Anterior cingulate cortex (tissue), 58 donors: ENCODE measurements at places on chromosomes 11 and 22.

DNA sequence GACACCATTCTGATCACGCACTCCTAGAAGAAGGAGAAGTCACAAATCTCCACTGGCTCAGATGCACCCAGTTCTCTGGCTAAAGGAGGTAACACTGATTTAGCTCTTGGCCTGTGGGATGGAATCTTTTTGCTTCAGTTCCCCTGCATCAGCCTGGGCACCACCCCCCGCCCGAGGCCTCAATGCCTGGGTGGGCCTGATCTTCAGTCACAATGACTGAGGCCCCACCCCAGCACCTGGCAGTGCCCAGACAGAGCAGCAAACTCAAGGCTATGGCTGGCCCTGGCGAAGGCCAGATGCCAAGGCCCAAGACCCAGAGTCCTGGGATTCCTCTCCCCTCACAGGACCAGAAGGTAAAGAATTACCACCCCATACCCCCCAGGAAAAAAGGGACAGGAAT lies 5.0 kb downstream of the CYB561A3 start:
- no peak for DNase-seq

DNA sequence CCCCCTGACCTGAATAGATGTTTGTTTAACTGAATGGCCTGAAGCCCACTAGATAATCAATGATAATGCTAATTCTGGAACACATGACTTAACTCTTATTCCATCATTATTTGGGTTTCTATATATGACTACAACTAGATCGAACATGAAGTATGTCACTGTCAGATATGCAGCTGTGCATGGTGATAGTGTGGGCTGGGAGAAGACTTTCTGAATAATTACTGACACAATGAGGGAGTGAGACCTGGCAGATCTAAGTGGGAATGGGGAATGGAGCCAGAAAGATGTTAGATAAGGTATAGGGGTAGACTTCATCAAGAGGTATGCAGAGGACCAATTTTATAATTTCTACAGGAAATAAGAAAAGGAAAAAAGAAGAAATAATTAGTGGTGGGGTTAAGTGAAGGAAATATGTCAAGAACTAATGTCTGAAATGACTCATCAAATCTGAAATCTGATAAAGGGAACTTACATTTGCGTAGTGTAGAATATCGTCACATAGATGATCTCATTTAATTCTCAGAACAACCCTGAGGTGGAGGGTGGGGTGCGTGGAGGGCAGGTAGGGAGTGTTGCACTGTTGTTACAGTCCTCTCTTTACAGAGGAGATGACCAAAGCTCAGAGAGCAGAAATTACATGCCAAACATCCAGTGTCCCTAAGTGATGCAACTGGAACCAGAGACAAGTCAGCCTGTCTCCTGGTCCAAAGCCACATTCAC lies 68.2 kb upstream of the EED start:
- DNase-seq = no peak

GRCh38 chr11:30914143-30914762 lies 328.1 kb upstream of the MPPED2 start:
- DNase-seq = peak; percentile 72

GRCh38 chr11:125147280-125147679 lies 17.3 kb upstream of the PKNOX2 start:
- DNase-seq = no peak

- no peak for DNase-seq
These were observed 379 bp upstream of the RAB38 start for GRCh38 chr11:88175569-88176075.

DNA sequence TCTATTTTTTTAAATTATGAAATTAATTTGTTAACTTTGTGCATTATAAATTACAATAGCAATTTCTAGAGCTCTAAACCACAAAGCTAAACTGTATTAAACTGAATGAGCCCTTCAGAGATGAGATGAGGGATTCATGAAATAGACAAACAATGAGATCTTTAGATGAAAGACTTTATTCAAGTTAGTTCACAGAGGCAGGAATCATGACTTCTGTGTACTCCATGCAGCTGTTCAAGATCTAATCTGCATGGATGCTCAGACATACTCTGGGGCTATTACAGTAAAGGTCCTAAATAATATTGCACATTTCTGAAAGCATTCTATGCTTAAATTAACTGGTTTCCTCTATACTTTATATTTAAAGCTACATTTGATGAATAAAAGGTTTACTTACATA lies 122.7 kb downstream of the FCHSD2 start:
- no peak for DNase-seq

- DNase-seq = no peak
These were observed 31.7 kb upstream of the APLP2 start for GRCh38 chr11:130037881-130038585.

DNA sequence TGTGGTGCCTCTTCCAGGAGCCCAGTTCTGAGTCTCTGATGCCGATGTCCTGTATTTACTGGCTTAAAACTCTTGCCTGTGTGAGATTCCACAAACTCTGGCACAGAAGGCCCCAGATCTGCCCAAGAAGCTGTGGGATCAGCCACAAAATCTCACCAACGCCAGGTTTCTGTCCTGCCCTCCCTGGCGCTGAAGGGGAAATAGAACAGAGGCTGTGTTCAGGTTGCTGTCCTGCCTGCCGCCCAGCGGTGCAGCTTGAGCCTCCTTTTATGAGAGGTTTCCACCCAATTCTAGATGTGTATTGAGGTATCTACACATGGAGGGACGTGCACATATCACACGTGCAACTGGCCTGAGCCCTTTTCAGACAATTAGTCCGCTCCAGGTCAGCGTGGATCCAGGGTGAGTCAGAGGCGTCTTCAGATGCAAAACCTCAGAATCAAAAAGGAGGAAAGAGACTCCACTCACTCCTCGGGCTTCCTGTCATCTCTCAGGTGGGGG lies 2.2 kb downstream of the TMEM80 start:
- DNase-seq = no peak

- no peak for DNase-seq
These were observed 160.4 kb downstream of the BRD1 start for GRCh38 chr22:49667236-49667635.

DNA sequence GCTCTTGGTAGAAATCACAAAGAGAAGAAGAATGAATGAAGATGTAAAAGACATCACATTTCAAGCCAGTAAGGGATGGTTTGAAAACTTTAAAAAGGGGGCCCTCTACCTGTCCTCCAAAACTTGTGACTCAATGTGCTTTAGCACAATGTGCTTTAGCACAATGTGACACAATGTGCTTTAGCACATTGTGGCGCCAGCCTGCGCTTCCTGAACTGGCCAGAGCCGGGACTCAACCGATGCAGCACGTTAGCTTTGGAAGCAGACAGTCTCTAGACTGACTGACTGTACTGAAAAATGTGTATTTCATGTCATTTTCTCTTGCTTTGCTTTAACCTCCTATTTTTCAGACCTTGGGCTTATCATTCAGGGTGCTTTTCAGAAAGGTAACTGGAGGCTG lies 63.5 kb downstream of the FAM83F start:
- no peak for DNase-seq

GRCh38 chr11:18927550-18928322 lies 11.5 kb downstream of the MRGPRX1 start:
- DNase-seq = no peak

DNA sequence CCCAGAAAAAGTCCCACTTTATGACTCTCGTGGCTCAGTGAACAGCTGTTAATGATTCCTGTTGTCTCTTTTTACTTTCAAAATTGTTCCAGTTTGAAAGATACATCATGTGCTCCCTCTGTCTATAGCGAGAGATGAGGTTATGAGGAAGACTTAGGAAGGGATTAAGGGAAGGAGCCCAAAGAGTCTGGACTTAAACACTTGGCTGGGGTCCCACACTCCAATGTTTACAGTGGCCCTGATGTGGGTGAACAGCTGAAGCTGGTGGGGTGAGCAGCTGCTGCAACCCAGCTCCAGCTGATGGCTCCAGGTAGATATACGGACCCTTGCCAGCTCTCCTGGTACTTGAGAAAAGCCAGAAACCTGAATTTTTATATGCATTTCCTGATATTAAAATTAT lies 84.5 kb upstream of the PLET1 start:
- no peak for DNase-seq

GRCh38 chr11:42021911-42022310 lies 562.5 kb upstream of the LRRC4C start:
- DNase-seq = no peak

DNA sequence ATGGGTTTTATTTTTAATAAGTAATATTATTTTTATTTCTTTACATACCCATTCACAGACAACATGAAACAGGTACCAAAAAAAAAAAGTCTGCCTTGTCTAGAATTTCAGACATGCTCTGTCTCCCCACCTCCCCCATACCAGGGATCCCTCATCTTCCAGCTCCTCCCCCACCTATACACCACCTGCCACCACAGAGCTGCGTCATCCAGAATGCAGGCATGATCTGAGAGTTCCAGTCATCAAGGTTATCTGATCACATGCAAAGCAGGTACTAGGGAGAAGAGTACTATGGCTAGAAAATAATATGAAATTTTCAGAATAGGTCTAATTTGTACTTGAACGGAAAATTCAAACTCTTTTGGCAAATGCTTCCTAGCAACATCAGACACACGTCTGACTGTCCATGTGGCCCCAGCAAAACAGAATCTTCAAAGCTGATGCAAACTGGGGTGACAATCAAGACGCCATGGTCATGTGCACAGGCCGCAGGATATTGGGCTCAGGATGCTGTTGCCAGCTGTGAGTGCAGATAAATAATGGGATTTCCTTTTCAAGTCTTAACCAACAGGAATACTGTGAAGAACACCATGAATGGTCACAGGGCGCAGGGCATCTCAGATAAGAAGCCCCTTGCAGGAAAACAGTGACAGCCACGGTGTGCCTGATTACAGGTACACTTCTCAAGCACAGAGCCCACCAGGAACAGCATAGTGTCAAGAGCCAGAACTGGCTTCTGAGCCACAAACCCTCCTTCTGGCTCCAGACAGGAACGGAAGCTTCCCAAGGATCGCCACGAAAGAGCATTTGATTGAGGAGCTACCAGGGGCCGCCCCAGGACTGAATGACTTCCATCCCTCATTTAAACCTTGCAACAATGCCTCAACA lies 169.5 kb downstream of the EFCAB6 start:
- no peak for DNase-seq

DNA sequence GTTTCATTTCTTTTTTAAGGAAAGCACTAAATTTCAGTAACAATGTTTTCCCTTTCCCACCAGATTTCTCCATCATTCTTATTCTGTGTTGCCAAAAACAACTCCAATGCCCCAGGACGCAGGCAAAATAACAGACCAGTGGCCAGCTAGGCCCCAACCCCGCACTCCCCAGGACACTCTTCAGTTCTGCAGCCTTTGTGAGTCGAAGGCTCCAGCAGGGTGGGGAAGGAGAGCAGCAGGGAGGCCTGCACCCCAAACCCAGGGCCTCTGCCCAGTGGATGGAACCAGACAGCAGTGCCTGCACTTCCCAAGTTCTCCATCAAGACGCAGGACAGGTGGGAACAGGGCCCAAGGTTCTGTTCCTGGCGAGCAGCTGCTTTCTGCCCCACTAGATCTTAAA lies 34.4 kb downstream of the PPP2R1B start:
- DNase-seq = no peak

DNA sequence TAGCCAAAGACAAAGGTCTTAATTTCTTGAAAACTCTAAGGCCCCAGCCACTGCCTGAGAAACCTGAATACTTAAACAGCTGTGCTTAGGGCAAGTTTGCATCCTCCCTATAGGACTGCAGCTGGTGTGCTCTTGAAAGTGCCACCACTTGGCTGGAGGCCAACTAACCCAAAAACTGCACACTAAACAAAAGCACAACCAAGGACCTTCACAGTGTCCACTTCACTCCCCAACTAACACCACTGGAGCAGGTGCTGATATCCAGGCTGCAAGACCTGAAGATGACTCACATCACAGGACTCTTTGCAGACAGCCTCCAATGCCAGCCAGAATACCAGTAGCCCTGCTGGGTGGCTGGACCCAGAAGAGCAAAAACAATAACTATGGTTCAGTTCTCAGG lies 357.7 kb upstream of the ARHGAP42 start:
- no peak for DNase-seq

- DNase-seq = no peak
These were observed 52.8 kb upstream of the RRAS2 start for GRCh38 chr11:14411818-14412217.

GRCh38 chr11:12380565-12381325 lies 3.4 kb downstream of the PARVA start:
- no peak for DNase-seq

DNA sequence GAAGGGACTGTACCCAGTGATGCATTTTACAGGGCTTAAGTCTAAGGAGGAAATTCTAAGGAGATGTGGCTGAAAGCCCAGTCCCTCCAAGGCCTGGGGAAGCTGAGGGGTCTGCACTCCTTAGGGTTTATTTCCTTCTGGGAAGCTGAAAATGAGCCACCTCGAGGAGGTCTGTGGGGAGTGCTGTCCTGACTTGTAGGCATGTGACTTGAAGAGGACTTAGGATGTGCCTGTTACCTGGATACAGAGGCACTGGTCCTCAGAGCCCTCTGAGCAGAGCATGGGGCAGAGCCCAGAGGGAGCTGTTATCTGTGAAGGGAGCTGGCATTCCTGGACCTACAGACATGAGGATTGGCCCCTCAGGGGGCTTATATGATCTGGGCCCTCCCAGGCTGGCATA lies 77.1 kb downstream of the TP53I11 start:
- DNase-seq = no peak

DNA sequence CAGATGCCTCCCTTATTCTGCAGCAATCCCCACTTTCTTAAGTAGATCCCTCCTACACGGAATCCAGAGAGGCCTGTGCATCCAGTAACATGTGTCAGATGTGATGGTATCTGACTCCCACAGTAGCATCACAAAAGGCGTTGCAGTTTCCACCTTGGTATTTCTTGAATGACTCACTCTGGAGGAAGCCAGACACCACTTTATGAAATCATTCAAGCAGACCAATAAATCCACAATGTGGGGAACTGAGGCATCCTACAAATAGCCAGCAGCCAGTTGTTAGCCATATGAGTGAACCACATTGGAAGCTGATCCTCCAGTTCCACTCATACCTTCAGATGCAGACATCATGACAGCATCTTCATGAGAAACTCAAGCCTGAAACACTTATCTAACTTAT lies 798.1 kb downstream of the OPCML start:
- no peak for DNase-seq

DNA sequence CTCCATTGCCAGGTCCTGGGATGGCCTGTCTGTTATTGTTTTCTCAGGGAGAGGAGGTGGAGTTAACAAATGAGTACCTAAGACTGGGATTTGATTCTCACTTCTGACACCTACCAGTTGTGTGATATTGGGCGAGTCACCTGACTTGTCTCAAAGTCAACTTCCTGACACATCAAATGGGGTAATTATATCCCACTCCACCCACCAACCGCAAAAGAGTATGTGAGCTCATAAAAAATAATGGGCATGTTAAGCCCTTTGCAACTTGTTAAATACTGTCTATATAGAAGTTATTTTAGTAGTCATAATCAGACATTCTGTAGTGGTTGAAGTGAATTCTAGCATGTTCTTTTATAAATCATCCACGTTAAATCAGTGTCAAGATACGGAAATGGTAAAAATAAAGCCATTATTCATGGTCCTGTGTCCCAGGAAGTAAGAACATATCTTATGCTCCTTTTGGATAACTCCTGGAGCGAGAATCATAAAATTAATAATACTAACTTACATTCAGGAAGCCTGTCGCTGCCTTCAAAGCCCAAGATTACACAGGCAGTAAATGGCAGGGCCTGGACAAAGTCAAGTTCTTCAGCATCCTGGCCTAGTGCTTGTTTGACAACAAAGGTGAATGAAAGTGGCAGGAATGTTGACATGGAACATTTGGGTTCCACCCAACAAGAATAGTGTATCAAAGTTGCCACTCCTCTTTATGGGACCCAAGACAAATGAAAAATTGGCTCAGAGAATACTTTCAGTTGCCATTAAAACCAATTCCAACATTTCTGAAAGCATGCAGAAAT lies 54.3 kb downstream of the SYTL2 start:
- no peak for DNase-seq

- no peak for DNase-seq
These were observed 3.0 kb downstream of the ASCL2 start for GRCh38 chr11:2267306-2267850.
